Astrocyte of the cerebellum (primary cell): ENCODE measurements at places on chromosomes 5 and 9.

GRCh38 chr9:37370968-37371563 is 51.4 kb upstream of the GRHPR start:
- DNase-seq: no peak

DNA sequence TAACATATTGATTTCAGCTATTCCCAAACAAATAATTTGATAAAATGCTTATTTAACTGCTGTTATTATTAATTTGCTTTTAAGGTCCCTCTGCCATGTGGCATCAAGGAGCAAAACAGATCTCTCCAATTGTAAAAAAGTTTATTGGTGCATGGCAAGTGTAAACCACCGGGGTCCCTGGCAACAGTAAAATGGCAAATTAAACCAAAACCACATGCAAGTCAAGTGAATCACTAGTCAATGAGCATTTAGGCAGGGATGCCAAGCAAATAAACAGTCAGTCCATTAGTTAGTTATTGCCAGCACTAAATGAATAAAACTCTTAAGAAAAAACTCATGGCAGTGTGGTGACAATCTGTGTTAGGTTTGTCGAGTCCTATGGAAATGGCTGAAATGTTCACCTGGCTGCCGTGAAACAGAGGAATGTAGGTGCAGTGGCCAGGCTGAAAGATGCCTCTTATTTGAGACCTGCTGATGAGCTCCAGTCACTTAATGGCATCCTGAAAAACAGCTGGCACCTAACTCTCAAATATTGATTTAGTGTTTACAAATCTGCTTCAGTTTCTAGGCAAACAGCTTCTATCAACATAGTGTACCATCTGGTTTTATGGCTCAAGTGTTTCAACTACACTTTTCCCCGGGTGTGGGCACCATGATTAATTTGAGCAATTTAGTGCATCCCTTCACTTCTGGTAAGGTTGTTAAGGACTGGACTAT is 296.5 kb upstream of the ITGA1 start:
- no peak for DNase-seq

DNA sequence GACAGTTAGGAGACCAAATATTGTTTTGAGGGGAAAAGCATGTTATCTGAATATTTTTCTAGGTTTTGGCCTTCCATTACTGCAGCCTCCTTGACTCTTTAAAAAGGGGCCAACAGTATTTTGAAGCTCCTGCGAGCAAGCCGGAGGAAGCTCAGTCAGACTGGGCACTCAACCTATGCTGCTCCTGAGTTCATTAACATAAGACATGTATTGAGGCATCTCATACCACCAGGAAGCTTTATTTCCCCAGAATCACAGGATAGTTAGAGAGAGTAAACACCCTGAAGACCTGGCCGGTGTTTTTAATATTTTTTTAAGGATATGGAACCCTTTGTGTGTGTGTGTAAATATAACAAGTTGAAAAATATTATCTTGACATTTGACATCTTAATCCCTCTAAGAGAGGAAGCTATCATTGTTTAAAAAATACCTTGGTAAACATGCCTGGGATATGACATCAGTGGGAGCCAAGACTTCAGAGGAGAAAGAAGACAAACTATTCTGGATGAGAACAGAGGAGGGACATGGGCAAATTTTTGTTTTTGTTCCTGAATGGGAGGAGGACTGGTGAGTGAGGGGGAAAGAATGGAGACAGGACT is 139.3 kb upstream of the SLIT3 start:
- no peak for DNase-seq

DNA sequence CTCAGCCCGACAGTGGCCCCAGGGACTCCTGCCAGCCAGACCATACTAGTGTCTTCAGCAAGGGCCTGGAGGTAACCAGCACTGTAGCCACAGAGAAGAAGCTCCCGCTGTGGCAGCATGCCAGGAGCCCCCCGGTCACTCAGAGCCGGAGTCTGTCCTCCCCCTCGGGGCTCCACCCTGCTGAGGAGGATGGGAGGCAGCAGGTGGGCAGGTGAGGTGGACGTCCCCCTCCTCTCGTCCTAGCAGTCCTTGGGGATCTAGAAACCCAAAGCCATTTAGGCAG is 28.0 kb upstream of the LRRC14B start:
- DNase-seq: no peak

- no peak for DNase-seq
Observed at GRCh38 chr5:96829297-96829696, 21.6 kb upstream of the ERAP1 start.

GRCh38 chr5:1292139-1292538 is 2.7 kb downstream of the TERT start:
- DNase-seq: no peak

GRCh38 chr9:124272979-124273378 is 15.2 kb downstream of the NEK6 start:
- no peak for DNase-seq

DNA sequence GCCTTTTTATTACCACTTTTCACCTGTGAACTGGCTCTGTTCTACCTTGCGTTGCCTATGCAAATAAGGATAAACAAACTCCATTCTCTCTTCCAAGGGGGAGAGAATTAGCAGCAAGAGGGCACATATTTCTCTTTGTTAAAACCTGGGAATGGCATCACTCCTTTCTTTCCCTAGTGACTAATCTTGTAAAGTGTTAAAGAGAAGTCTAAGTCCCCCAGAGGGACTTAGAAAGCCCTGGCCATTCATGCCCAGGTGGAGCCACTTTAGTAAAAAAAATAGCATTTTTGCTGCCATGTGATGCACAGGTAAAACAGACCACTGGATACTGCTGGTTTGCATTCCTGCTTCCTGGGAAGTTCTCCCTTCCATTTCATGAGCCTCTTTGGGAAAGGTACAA is 148.4 kb downstream of the MAN2A1 start:
- DNase-seq: no peak

- DNase-seq: no peak
Observed at GRCh38 chr9:107612136-107612535, 122.6 kb upstream of the KLF4 start.

GRCh38 chr5:98464737-98465330 is 308.6 kb upstream of the RGMB start:
- no peak for DNase-seq

DNA sequence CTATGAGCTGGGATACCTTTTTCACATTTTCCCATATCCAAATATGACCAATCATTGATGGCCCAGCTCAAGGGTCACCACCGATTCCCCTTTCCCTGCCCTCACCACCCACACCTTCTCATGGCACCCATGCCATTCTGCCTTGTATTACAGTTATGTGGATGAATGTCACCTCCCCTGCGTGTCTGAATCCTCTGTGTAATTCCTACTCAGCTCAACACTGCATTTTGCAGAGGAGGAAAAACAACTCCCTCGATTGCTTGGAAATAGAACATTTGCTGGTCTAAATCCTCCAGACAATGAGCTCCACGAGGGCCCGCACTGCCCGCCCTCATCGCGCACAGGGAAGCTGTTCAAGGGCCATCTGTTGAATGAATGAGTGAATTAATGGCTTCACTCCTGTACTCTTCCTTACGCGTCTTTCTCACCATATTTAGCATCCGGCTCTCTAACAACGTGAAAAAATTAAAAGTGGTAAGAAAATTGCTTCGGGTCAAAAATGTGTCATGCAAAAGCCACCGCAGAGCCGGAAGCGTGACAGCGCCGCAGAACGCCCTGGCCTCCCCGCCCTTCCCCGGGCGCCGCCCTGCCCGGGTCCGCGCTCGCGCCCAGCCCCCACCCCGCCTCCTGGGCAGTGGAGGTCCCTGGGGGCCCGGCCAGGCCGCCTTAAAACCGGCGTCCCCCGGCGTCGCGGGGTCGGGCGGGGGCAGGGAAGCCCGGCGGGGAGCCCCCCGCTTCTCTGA is 704 bp downstream of the SUSD1 start:
- no peak for DNase-seq

GRCh38 chr9:88991066-88992034 is at the start of gene S1PR3:
TSS of gene S1PR3 (plus strand) at chr9:88991468. CDS start at chr9:89001201, 9,733 bp downstream.
- no peak for DNase-seq

DNA sequence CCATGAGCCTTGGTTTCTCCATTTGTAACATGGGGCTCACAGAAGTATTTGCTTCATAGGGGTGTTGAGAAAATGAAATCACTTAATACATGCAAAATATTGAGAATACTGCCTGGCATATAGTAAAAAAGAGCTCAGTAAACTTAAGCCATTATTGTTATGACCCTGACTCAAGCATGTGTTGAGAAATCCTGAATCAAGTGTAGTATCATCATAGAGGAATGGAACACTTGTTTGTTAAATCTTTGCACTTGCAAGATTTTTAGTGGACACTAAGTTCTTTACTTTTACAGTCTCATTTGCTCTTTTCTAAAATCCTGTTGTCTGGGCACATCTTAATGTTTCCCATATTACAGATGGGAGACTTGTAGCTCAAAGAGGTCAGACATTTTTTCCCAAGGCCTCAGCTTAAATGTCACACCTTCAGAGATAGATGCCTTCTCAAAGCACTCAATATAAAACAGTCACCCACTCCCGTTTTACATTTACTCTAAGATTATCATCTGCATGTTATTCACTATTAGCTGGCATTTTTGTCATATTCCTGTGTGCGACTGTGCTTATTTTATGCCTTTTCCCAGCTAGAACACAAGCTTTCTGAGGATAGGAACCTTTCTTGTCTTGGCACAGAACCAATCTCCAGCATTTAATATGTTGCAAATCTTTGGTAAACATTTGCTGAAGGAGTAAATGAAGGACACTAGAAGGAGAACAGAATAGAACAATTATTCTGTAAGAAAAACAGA is 250.0 kb upstream of the TNC start:
- DNase-seq: no peak

GRCh38 chr9:127095411-127095810 is 27.0 kb downstream of the ANGPTL2 start:
- DNase-seq: no peak

DNA sequence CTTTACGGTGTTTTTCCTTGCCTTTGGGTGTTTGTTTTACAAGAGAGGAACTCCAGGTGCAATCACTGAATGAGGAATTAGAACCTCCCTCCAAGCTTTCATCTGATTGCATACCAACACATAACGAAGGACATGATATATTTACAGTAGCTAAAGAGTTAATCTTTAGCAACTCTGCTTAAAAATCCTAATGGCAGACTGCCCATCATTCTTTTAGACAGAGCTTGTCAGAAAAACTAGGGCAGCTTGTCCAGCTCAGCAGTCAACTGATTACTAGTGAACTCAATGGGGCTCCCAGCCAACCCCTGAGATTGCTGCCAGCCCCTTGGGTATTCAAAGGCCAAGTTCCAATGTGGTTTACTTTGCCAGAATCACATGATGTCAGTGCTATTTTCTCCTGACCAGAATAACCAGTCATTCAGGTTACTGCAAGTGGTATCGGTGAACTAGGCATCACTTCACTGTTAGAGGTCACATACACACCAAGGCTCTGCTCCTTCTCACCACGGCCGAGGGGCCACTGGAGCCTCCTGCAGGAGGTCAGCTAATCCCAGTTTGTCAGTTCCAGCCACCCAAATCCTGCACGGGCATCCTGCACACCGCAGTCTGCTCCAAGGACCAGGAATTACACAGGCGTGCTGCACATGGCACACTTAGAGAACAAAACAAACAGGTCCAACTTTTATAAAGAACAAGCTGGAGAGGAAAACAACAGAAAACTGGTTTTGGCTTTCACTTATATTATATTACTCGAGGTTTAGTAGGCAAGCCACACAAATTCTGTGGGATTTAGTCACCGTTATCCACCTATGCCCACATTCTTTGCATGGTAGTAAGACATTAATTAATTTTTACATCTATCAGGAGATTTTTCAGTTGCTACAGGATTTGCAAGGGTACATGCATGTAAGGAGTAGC is 62.5 kb downstream of the NFIB start:
- DNase-seq: peak; percentile 82

DNA sequence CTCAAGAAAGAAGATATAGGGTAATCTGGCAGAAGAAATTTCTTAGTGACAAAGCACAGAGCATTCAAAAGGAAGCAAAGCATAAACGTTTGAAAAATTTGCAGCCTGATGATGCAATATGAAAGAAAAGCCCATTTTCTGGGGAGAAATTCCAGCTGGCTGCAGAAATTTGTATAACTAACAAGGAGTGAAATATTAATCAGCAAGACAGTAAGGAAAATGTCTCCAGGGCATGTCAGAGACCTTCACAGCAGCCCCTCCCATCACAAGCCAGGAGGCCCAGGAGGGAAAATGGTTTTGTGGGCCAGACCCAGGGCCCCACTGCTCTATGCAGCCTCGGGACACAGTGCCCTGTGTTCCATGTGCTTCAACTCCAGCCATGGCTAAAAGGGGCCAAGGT is 359.4 kb downstream of the HINT1 start:
- DNase-seq: no peak

DNA sequence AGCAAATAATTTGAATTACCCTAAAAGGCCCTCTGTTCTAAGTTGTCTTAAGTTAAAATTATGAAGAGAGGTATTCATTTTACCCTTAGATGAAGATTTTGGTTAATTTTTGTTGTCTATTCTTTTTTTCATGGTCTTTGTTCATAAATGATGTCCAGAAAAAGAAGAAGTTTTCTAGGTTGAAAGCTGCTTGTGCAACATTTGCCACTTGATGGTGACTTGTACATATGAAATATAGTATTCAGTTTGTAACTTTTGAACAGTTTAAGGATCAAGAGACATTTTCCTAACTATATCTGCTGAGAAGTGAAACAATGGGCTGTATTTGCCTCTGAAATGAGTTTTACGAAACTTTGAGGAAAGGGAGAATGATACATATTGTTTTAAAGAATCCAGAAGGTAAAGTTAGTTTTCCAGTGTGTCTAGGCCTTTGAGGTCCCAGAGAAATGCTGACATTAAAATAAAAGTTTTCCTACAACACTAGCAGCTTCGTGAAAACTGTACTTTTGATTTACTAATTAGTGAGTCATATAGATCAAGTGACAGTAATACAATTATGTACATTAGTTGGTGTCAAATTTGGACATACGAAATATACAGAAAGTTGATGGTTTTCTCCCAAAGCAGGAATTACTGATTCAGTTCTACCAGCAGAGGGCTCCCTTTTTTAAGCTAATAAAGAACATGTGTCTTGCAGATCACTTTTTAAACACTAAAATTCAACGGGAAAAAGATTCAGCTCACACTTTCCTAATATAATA is 70.5 kb downstream of the PIK3R1 start:
- DNase-seq: peak; percentile 49

DNA sequence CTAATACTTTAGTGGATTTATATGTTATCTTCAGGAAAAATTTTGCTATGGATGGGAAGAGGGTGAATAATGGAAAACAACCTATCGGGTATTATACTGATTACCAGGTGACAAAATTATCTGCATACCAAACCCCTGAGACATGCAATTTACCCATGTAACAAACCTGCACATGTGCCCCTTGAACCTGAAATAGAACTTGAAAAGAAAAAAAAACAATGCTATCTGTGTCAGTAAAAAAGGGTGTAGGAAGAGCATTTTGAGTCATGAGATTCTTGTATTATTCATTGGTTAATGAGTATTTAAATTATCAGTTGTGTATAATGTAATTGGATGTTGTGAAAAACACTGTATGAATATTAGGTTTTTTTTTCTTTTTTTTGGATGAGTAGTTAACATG is 75.4 kb downstream of the PRR16 start:
- no peak for DNase-seq

GRCh38 chr9:93520523-93520922 is 55.9 kb upstream of the PHF2 start:
- no peak for DNase-seq

GRCh38 chr9:80552931-80553330 is 981.2 kb downstream of the TLE4 start:
- no peak for DNase-seq
